GM10248 (cell line): ENCODE measurements at places on chromosomes 6 and 20.

DNA sequence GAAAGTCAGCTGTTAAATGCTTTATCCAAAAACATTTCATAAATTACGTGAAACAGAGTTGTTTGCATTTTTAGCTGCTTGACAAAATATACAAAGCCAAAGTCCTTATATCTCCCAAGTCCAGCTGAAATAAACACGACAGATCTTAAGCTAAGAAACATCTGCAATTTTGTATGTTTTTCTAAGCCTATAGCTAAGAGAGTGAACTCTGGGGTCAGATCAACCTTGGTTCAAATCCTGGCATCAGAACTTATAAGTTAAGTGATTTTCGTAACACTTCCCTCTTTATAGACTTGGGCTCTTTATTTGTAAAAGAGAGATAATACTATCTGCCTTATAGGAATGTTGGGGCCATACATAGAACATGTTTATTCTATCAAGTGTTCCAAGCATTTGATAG, 176.7 kb downstream of the PTPRK start:
- DNase-seq: no peak

DNA sequence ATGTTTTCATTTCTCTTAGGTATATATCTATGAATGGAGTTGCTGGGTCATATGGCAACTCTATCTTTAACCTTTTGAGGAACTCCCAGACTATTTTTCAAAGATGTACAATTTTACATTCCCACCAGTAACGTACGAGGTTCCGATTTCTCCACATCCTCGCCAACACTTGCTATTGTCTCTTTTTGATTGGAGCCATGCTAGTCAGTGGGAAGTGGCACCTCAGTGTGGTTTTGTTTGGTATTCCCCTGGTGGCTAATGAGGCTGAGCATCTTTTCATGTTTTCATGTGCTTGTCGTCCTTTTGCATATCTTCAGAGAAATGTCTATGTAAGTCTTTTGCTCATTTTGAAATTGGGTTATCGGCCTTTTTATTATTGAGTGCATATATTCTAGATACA, 178.6 kb upstream of the EXOC2 start:
- DNase-seq: no peak

GRCh38 chr6:167687116-167687725, 139.5 kb upstream of the AFDN start:
- no peak for DNase-seq

DNA sequence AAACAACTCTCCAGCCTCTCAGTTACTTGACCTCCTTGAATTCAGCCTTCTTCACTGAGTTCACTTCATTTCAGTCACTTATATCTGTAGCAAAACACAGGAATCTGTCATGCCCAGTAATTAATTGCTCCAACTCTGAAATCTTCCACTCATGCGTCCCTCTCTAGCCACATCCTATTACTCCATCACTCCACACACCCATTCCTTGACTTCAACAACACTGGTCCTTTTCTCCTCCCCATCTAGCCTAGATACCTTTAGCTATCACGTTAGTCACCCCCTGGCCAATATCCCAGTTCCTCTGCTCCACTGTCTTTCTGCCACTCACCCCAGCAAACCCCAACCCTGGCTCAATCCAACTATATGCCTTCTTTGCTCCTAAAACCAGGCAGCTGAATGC, 7.7 kb downstream of the ZHX3 start:
- DNase-seq: no peak

- peak; percentile 60 for DNase-seq
Observed at GRCh38 chr6:73451223-73452106, 632 bp downstream of the CGAS start.

DNA sequence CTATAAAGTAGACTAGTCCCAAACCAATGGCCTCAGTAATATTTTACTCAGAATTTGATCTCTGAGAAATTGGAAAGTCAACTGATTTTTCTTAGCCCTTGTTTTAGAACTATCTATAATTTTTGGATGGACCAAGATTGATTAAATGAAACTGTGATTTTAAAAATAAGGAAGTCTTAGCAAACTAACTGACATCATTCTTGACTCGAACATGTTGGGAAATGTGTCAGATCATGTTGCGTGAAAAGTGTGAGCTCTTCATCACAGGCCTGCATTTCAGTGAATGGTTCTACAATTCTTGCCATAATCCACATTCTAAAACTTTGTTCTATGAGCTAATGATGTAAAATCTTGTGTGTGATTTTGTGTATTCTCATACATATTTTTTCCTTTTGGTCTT, 11.0 kb downstream of the TNFAIP3 start:
- no peak for DNase-seq

GRCh38 chr6:162690158-162690557, 37.4 kb downstream of the PRKN start:
- DNase-seq: no peak

DNA sequence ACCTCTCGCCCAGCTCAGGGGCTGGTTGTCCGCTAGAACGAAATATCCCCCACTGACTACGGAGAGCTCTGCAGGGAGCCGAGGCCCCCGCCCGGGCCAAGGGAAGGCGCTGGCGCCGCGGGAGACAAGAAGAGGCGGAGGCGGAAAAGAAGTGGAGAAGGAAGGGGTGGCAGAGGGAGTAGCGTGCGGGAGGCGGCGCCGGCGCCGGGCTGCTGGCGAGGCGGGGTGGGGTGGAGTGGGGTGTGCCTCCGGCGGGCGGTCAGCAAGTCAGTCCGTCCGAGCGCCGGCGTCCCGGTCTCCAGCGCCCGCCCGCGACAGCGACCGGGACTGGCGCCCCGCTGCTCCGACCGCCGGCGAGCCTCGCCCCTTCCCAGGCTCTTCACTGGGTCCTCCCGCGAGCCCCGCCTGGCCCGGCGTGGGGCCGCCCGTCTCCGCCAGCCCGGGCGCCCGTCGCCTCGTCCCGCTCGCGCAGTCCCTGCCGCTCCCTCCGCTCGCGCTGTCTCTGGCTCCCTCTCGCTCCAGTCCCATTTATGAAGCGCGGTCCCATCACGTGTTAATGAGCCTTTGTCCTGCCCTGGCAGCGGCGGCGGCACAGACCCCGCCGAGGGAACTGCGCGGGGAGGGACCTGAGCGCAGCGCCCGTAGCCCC, at the start of gene CNR1:
CNR1 (minus strand) TSS at position 504 of the 649 bp plus-strand sequence. CDS start 21,073 bp downstream, outside the sequence.
- no peak for DNase-seq

DNA sequence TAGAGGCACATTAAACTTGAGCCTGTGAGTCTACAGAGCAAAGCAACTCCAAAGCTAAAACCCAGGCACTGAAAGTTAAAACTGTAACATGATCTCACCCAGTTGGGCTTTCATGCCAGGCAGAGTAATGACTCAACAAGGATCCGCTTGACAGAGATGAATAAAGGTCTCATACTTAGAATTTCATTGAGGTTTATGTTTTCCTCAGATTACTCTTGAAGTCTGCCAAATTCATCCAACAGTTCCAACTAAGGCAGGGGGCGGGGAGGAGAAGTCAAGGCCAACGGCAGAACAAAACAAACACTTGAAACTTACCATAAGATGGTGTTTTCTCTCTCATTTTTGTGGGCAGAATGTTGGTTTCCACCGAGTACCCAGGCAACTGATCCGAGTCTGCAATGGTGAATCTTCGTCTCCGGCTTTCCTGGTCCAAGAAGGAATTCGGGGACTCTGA, 54.0 kb upstream of the IPCEF1 start:
- no peak for DNase-seq

GRCh38 chr6:38134704-38135088, 315.2 kb downstream of the ZFAND3 start:
- DNase-seq: no peak

DNA sequence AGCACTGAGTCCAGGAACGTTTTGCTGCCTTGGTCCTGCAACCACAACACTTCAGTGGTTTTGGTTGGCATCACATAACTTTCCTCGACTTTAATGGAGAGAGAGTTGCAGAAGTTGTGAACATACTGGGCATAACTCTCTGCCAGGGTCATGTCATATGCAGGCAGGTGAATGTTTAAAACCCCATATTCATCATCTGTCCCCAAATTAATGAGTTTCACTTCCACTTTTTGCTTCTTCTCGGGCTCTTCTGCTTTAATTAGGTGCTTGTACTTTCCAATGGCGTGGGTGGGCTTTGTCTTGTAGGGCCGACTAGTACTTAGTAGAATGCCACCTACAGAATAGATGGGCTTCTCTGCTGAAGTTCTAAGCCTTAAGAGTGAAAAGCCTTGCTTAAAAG, 45.2 kb upstream of the TFAP2A start:
- DNase-seq: peak; percentile 76

GRCh38 chr6:131685266-131685780, 15.9 kb downstream of the OR2A4 start:
- no peak for DNase-seq

DNA sequence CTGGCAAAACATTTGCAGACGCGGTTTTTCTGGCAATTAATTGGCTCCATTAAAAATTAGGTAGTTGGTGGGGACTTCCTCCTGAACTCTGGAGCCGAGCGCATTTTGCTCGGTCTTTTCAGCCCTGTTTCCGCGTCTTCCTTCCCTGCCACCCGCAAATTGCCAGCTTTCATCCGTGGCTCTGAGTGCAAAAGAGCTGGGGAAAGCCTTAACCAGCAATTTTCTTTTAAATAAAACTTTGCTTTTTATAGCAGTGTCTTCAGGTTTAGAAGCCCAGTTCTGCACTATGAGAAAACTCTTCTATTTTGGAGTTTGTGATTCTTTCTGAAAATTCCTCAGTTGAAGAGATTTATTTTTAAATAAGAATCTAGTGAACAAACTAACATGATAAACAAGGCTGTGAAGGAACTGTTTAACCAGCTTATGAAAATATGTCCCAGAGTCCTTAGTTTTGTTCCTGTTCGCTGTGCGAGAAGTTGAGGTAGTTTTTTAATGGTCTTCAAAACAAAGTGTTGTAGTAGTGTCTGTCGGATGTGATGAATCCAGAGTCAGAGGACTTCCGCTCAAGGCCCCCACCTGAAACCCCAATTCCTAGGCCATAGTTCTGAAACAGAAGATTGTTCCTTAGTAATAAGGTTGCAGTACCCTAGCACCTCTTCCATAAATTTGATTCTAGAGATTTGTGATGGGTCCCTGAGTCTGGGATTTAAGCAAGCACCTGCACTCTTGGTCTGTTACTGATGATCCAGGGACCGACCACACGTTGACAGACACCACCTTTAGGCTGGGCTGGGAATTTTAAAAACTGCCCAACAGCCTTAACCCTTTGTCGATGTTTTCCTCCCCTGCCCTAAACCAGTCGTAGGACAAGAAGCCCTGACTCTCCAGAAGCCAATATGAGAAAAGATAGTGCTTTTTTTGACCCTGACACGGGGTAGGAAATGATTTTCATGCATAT, 950 bp downstream of the KCTD20 start:
- peak; percentile 26 for DNase-seq

DNA sequence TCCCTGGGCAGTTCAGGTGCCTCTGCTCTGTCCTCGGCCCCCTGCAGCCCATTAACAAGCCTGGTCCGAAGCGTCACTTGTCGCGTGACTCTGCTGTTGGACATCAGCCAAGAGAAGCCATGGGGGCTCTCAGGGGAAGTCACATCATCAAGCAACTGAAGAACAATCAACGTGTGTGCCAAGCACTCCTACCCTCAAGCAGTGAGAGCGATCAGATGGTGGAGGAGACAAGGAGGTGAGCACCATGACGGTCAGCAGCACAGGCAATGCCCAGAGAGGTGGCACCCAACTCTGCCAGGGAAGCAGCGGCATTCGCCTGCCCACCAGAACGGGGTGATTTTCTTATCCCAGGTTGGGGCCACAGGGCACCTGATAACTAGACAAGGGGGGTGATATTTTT, 132.7 kb downstream of the AGPAT4 start:
- no peak for DNase-seq

DNA sequence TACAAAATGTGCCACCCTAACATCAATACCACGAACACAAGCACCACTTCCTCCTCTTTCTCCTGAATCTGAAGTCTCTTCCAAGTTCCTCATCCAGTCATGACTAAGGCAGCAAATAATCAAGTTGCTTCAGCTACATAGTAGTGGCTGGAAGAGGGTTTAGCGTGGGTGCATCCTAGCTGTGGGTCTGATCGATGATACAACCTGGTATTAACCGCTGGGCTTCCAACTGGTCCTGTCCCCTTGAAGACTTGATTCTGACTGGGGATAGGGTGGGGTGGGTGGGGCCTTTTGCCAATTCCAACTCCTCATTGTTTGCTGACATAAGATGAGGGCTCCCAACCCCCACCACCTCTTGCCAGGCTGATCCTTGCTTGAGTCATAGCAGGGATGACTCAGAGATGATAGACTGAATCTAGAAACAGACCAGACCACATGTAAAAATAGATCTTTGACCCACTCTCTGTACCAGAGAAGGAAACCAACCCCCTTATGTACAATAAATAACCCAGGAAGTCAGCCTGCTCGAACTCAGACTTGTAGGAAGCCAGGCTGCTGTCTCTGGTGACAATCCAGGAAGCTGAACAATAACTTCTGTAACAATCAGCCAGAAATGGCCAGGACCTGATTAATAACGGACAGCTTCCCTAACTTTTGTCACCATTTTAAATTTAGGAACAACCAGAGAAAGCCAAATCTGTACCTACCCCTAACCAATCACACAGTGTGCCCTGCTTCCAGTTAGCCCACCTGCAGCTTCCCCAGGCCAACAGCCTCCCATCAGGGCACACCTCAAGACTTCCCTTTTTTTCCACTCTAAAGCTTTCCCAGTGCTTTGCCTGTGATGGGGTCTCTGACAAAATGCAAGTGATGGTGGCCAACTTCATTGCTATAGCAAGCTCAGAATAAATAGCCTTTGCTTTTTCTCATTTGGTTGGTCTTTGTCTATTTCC, 68.9 kb upstream of the FAM184A start:
- peak; percentile 67 for DNase-seq

DNA sequence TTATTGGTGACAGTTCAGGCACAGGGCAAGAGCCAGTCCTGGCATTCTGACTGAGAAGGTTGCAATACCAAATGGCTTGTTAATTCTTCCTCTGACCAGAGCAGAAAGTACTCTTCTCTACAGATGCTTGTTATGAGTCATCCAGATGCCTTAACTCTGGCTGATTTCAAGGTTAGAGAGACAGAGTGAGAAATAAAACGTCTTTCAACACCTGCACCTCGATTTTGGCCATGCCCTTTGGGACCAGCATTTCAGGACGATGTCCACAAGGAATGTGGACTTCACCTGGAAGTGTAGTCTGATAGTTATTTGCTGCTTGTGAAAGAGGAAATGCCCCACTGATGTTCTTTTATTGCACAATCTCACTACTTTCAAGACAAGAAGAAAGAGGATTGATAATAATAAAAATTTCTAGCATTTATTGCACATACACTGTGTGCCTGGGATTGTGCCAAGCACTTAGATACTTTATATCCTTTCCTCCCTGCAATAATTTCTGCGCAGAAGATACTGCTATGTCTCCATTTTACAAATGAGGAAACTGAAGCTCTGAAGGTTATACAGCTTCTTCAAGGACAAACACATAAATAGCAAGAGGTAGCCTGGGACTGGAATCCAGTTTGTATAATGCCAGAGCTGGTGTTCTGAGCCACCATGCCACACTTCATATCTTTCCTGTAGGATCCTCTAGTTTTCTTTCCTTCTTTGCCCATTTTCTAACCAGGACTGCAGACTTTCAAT, 33.5 kb upstream of the MCM3 start:
- peak; percentile 78 for DNase-seq

- DNase-seq: no peak
Observed at GRCh38 chr20:12728782-12729181, 280.0 kb upstream of the SPTLC3 start.

GRCh38 chr20:54665812-54666211, 190.4 kb downstream of the DOK5 start:
- no peak for DNase-seq

- DNase-seq: no peak
Observed at GRCh38 chr20:2780948-2781347, 19.5 kb downstream of the CPXM1 start.
